ENCODE measurements at places on chromosomes 16 and 17.

DNA sequence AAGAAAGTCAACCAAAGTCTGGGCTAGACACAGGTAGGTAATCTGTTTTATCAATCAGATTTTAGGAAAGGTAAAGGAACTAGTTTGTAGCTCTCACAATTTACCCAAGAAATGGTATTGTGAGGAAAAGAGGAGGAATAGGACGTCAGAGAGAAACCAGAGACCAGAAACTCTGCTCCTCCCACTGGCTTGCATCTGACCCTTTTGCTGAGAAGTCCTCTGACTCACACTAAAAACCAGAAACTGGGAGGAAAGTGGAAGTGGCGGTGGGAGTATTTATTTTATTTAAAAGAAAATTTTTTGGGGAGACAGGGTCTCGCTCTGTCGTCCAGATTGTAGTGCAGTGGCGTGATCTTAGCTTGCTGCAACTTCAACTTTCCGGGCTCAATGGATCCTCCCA, 38.0 kb upstream of the MNT start:
- no peak for DNase-seq

DNA sequence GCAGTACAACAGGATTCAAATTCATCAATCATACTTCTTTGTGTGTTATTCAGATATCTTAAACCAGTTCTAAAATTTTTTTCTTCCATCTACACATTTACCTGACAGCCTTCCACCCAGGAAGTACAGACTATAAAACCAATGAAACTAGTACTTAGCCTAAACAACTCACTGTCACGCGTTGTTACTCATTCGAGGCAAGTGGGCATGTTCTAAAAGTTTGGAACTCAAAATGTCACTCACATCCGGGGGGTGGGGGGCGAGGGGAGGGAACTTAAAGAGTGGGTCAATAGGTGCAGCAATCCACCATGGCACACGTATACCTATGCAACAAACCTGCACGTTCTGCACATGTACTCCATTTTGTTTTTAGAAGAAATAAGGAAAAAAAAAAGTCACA, 90.4 kb upstream of the PLEKHM1 start:
- DNase-seq = no peak

- DNase-seq = no peak
These were observed 34.0 kb downstream of the B9D1 start for GRCh38 chr17:19328441-19329061.

DNA sequence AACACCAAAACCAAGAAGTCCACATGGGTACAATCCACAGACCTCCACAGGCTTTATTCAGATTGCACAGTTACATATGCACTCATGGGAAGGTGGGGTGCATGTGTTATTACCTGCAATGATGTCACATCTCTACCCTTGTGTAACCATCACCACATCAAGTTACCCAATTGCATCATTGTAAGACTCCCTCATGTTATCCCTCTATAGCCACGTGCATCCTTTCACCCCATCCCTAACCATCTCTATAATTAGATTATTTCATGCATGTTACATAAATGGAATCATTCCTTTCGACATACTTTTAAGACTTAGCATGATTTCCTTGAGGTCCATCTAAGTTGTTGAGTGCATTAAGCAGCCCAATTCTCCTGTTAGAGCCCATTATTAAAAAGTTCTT, 408.2 kb upstream of the C16orf82 start:
- no peak for DNase-seq

DNA sequence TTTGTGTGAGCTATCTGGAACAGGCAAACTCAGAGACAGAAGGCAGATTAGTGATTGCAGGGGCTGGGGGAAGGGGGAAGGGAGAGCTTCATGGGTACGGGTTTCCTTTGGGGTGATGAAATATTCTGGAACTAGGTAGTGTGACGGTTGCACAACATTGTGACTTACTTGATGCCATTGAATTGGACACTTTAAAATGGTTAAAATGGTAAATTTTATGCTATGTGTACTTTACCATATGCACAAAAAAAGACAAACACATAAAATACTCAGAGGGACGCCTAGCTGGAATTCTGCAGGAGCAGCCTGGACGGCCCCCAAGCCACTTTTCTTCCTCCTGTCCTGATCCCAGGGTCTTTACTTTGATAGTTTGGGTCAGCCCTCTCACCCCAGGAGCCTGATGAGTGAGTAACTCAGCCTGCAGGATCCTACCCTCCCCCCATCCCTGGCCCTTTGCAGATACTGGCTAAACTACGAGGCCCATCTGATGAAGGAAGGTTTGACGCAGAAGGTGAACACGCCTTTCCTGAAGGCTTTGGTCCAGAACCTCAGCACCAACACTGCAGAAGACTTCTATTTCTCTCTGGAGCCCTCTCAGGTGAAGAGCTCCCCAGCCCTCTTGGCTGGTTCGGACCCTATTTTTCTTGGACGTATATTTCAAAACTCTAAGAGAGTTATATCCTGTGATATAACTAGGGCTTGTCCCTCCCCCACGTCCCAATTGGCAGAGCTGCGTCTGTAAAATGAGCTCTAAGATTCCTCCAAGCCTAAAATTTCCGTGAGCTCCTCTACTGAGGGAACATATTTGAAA, 7.8 kb downstream of the ADGRG3 start:
- DNase-seq = peak; percentile 48

GRCh38 chr17:62968445-62968923, 2.4 kb downstream of the TANC2 start:
- peak; percentile 94 for DNase-seq
